ENCODE measurements at places on chromosomes 16 and 17.

- DNase-seq = no peak
Measured at GRCh38 chr16:13178318-13178717, 276.9 kb downstream of the SHISA9 start.

- no peak for DNase-seq
Measured at GRCh38 chr16:23511731-23512130, 1.4 kb upstream of the GGA2 start.

DNA sequence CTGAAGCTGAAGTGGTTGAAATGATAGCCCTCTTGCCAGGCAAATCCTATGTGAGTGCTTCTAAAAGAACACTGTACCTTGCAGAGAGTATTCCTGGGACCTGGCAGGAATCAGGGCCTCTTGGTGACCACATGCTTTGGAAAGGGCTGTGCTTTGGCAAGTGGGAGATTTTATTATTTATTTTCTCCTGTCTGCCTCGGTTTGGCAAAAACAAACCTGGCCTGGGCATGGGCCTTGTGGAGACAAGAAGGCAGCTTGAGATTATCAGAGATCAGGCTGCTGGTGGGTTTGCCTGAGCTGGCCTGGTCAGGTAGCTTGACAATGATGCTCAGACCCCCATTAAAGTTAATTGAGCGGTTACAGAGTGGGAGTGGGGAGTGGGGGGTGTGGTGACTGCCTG lies 24.6 kb downstream of the ABCC1 start:
- DNase-seq = no peak

GRCh38 chr17:17170346-17170985 lies 35.7 kb downstream of the PLD6 start:
- DNase-seq = no peak

DNA sequence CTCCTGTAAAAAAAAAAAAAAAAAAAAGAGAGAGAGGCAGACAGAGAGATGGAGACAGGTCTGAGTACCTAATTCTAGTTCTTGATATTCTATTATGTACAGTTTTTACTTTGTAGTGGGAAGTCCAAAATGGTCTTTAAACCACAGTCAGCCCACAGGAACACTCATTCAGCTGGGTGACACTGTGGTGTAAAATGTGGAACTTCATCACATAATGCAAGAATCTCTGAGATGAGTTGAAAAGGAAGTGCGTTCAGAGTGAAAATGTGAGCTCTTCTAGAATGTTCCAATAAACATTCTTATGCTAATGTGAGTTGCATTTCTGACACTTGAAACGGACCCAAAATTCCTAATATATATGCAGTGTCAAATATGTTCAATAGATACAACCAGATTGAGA lies 972.1 kb downstream of the CDH11 start:
- DNase-seq = no peak

DNA sequence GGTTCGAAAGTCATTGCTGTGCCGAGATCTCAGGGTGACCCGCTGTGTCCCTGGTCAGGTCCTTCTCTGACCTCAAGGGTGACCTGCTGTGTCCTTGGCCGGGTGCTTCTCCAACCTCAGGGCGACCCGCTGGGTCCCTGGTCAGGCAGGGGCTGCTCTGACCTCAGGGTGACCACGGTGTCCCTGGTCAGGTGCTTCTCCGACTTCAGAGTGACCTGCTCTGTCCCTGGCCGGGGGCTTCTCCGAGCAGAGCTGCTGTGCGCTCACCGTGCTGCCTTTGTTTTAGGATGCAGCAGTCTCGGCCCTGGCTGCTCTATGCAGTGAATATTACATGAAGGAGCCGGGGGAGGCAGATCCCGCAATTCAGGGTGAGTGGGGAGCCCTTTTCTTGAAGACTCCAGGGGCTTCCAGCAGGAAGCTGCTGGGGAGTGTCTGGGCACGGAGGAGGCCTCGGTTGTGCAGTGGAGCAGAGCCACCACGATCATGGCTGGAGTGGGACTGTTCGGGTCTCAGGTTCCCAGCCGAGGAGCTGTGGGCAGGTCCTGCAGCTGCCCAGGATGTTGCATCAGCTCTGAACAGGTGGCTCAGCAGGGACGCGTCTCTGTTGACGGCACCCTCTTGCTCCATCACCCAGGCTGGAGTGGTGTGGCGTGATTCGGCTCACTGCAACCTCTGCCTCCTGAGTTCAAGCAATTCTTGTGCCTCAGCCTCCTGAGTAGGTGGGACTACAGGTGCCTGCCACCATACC lies 83.7 kb upstream of the ZNF750 start:
- DNase-seq = no peak

GRCh38 chr17:7988750-7989178 lies 13.7 kb upstream of the GUCY2D start:
- peak; percentile 55 for DNase-seq

DNA sequence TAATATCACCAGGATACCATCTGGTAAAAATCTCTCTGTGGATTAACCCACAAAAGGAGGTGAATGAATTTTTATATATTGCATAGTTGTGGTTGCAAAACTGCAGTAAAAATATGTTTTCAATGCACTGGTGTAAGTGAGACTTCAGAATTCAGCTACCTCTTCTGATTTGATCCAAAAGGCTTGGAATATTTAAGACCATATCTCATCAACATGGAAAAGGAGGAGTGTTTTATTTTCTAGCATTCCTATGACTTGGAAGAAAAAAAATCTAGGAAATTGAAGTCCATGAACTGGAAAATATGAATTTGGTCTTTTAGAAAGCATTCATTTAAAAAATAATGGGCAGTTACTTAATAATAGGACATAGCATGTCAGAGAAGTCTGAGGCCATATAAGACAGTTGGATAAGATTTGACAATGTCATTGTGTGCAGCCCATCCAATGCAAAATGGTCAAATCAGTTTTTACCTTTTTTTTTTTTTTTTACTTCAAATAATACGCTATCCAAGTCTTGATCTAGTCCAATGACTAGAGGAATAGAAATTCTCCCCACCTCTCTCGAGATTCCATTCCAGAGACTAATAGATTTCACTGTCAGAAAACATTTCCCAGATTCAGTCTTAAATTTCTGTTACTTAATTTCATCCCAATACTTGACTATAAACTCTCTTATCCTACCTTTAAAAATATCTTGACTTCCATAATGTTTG lies 364.9 kb upstream of the PMFBP1 start:
- no peak for DNase-seq

DNA sequence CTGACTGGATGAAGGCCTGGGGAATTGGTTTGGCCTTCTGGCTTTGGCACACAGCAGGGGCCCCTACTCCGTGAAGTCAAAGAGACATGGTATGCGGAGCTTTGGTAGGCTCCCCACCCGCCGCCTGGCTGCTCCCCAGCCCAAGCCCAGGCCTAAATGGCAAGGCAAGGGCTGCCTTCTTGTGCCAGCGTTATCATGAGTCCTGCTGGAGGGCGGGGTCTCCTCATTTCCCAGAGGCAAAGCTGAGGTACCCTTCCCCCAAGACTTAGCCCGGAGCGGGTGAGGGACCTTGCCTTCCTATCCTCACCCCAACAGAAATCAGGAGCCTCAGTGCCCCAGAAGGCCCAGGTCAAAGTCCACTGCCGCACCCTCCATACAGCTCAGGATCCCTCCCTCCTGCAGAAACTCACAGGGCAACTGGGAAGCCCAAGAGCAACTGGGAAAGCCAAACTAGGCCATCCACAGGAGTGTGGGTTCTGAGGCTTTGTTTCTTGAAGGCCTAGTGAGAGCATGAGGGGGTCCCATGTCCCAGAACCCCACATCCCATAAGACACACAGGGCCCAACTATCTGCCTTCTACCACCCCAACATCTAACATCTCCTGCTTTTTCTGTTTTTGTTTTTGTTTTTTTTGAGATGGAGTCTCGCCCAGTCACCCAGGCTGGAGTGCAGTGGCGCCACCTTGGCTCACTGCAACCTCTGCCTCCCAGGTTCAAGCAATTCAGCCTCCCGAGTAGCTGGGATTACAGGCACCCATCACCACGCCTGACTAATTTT lies 9.3 kb downstream of the PGAP3 start:
- DNase-seq = no peak

DNA sequence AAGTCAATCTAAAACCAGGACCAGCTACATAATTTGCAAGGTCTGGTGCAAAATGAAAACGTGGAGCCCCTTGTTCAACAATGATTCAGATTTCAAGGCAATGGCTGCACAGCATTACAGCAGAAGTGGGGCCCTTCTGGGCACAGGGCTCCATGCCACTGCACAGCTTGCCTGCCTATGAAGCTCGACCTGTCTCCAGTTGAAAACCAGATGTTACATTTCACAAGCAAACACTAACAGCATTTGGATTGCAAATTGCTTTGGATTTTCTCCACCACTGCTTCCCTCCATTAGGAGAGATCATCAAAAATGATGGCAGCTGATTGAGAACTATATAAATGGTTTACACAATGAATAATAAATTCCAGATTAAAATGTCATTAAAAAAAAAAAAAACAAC lies 551.4 kb upstream of the ZFHX3 start:
- no peak for DNase-seq

- DNase-seq = no peak
Measured at GRCh38 chr17:83084214-83084613, 4.8 kb downstream of the METRNL start.

DNA sequence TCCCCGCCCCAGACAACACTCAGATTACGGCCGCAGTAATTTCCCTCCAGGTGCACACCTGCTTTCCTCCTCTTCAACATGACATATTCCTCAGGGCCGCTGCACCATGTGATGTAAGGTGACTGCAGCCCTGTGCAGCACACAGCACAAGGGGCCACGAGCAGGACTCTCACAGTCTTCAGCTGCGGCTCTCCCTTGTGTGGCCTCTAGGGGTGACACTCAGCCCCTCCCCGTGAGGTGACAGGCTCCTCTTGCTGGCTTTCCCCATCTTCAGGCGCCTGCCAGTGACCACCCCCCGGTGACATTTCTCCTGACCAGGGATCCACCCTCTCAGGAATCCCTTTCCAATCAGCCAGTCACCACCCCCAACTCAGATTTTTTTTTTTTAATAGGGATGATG lies 31.3 kb upstream of the ABCC3 start:
- DNase-seq = peak; percentile 31

DNA sequence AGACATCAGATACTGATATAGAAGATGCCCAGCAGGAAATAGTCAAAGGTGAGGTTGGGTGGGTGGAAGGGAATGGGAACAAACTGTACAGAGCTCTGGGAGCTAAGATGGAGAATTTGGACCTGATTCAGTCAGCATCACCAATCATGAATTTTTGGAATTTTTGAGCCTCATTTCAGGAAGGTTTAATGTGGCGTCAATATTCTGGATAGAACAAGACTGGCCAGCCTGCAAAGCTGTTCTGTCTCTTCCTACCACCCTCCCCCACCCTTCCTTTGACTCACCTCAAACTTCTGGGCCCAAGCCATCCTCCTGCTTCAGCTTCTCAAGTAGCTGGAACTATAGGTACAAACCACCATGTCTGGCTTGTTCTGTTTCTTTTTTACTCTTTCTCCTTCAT lies 32.6 kb downstream of the CTCF start:
- DNase-seq = peak; percentile 15

GRCh38 chr16:51967646-51968045 lies 579.3 kb downstream of the TOX3 start:
- DNase-seq = no peak

DNA sequence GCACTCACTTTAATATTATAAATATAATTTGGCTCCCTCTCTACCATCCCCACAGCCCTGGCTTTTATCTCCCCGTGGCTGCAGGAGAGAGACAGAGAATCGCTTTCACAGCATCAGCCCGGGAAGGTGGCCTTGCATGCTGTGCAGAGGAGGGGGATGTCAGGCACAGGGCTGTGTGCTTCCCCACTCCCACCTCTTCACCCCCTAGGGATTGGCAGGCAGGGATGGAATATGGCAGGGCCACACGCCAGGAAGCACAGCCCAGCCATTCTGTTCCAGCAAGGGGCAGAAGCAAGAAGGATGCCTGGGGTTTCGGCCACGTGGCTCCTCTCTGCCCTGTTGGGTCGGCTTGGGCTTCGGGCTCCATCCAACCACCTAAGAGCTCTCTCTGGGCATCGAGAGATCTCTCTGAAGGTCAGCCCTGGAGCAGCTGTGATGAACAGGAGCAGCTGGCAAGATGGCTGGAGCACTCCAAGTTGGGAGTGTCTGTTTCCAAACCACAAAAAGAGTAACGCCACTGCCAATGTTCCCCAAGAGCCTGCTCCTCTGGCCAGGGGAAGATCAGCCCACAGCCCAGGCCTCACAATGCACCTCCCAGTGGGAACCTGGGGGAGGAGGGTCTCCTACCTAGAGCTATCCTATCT lies 223.2 kb downstream of the C16orf78 start:
- no peak for DNase-seq
